CD4-positive, alpha-beta T cell treated with Interleukin-17A for 4 hours (primary cell): ENCODE measurements at places on chromosomes 16 and 17.

DNA sequence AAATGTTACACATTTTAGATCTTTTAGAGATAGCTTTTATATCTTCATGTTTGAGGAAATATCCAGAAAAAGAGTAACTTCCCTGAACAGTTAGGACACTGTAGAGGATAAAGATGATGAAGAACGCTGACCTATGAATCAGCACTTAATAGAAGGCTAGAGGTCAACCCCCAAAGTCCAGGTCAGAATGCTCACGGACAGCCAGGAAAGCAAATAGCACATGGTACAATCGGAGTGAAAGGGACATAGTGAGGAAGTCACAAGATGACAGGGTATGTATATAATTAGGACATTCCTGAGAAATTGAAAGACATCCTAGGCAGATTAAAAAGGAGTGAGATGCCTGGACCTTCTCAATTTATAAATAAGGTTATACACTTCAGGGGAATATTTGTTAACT, 55.1 kb upstream of the CNTNAP4 start:
- DNase-seq = no peak

GRCh38 chr17:80498242-80498919, 22.0 kb upstream of the NPTX1 start:
- DNase-seq = no peak

DNA sequence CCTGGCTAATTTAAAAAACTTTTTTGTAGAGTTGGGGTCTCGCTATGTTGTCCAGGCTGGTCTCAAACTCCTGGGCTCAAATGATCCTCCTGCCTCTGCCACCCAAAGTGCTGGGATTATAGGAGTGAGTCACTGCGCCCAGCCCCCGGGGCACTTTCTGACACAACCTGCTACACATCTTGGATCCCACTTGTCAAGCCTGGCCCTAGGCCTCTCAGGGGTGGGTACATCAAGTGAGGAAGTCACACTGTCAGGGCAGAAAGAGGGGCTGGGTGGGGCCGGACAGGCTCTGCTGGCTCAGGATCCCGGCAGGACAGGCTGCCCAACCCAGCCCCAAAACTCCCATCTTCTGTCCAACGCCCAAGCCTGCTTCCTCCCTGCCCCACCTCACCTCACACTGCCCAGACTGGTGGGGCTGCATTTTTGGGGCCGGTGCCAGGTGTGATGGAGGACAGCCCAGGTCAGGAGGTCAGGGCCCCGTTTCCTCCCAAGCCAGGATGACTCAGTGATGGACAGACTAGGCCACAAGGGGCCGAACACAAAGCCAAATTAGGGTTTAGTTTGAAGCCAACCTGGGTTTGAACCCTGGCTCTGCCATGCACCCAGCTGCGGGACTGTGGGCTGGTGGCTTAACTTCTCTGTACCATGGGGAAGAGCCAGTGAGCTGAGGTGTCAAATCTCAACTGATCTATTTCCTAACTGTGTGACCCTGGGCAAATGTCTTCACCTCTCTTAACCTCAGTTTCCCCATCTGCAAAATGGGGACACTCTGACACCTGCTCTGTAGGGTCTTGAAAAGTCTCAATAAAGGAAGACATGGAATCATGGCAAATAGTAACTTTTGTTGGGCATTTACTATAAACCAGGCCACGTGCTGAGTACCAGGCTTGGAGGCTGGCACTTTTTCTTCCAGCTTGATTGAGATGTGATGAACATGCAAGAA, 8.9 kb upstream of the PPL start:
- no peak for DNase-seq

GRCh38 chr16:14436401-14436955, 193.6 kb downstream of the PARN start:
- DNase-seq = peak; percentile 46
